Activated CD4-positive, alpha-beta memory T cell treated with anti-CD3 and anti-CD28 coated beads for 36 hours (primary cell): ENCODE measurements at places on chromosomes 3 and 15. TPM values are rescaled to one million over a fixed set of nuclear protein-coding genes. Genes with fewer than 3 reads are reported as not detected.
A peak's percentile ranks its signal among the peaks of the same experiment; 100 is the strongest.

GRCh38 chr3:35790764-35791163, 151.4 kb downstream of the ARPP21 start:
- no peak for DNase-seq

The HMG20A gene
- 34.8 TPM for total RNA-seq

GRCh38 chr3:52277071-52277964, 1.1 kb downstream of the WDR82 start:
- DNase-seq: peak; percentile 91

The PRTG gene
- total RNA-seq: not detected

DNA sequence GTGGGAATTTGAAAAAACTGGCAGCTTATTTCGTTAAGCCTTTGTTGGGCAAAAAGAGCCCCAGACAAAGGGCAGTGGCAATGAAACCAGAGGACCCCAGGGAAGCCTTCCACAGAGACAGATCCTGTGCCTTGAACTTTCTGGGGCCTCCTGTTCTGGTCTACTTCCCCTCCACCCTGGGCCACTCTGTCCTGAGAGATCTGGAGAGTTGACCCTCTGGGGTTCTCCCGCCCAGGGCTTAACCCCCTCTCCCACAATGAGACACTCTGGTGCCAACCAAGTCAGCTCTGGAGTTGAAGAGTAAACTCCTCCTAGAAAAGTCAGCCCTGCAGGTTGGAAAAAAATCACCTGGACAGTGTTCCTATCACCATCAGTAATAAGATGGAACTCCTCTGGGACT, 20.8 kb downstream of the EHD4 start:
- no peak for DNase-seq
